ENCODE measurements at places on chromosomes 3 and 15.
A peak's percentile ranks its signal among the peaks of the same experiment; 100 is the strongest.

- DNase-seq: no peak
Measured at GRCh38 chr3:154473769-154474168, 43.8 kb upstream of the GPR149 start.

- DNase-seq: peak; percentile 81
Measured at GRCh38 chr3:42654331-42655201, 1.1 kb downstream of the ZBTB47 start.

- DNase-seq: no peak
Measured at GRCh38 chr15:23855947-23856346, 168.8 kb upstream of the NDN start.

DNA sequence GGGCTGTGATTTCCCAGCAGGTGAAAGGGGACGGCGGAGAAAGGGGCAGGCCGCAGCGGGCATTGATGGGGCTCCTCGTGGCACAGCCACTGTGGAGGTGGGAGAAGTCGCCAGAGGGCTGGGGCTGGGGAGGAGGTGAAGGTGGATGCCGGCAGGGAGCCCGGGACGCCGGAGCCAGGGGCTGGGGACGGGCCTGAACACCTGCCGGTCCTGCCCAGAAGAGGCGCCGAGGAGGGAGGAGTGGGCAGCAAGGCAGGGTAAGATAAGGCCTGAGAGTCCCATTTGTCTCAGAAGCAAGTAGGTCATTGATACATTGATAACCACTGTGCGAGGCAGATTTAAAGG, 571 bp upstream of the RARRES1 start:
- no peak for DNase-seq

DNA sequence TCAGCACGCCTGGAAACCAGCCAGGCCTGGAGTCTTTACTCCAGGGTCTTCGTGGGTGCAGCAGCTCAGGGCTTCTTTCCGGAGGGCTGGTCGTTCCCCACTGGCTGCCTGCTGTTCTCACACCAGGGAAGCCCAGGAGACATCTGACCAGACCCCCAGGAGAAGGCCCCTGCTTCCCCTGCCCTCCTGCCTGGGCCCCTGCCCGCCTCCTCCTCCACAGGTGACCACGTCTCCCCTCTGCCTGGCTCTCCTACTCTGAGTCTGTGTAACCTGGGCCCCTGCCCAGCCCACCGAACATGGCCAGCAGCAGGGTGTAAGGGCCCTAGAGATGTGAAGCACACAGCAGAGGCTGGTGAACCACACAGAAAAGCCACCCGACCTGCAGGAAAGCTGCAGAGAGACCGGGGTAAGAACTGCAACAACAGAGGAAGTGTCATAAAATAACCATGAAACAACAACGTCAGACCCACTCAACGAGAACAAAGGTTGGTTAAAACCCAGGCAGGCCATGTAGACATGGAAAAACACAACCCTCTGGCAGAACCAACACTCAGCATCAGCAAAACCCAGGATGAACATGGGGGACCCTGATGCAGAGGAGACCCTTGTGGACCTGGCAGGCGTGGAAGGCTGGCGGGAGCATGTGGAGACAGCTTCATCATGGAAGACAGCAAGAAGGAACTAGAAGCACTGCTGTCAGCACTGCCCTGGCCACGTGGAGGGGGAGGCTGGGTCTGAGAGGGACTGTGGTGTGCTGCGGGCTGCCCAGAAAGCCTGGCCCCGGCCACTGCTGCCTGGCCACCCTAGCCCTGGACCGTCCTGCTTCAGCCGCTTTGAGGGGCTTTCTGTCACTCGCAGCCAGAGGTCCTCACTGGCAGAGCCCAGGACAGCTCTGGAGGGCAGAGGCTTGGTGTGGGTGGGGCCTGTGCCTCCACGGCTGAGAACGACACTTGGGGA, 20.4 kb downstream of the UROC1 start:
- no peak for DNase-seq

- no peak for DNase-seq
Measured at GRCh38 chr3:132245552-132246142, 71.6 kb upstream of the ACP3 start.

DNA sequence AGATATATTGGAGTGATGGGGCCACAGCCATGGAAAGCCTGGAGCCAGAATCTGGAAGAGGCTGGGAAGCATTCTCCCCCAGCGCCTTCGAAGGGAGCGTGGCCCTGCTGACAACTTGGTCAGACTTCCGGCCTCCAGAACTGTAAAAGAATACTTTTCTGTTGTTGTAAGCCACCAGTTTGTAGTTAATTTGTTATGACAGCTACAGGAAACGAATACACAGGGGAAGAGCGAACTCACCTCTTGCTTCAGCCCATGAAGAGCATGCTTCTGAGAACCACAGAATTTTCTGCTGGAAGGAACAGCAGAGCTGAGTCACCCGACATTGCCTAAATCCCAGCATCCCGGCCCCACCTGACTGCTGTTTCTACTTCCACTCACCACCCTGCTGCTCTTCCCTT, 501.7 kb downstream of the SHQ1 start:
- peak; percentile 59 for DNase-seq

DNA sequence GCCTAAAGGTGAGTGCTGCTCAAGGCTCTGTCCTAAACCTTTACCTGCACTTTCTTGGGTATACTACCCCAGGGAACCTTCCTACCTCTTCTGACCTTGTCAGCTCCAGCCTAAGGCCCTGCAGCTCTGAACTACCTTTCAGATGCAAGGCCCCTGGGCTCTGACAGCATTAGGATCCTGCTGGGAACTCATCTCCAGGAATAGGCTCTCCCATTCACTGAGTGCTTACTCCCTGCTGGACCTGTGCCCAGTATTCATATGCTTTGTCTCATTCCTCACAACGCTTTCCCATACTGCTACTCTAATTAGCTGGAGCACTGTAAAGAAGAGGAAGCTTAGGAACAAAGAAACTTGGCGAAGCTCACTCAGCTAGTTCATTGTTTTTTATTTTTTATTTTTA, 53.8 kb upstream of the RAB6B start:
- DNase-seq: no peak

DNA sequence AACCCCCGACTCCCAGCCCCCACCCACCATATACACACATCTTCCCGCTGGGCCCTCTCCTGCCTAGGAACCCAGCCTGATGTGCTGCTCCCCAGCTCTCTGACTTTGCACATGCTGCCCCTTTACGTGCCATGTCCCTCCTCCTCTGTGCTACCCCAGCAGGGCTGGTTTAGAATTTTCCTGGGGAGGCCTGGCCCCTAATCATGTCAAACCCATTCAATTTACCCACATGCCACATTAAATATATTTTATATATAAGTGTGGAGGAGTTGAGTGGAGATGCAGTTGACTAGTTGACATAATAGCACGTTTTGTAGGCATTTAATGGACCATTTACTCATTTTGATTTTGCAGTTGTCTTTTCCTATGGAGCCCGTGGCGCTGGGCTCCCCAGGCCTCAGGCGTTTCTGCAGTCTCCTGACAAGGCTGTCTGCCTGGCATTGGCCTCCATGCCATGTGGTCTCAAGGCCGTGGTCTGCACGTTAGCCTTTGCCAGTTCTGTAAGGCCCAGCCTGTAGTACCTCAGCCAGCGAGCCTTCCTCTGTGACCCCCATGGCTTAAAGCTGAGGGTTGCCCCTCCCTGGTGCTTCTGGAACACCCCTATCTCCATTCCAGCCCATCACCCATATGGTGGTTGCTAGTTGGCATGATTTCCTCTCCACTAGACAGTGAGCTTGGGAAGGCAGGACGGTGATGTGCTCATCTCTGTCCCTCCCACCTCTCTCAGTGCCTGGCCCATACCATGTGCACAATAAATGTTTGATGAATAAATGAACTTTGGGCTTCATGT, 155.8 kb downstream of the TLE3 start:
- no peak for DNase-seq

DNA sequence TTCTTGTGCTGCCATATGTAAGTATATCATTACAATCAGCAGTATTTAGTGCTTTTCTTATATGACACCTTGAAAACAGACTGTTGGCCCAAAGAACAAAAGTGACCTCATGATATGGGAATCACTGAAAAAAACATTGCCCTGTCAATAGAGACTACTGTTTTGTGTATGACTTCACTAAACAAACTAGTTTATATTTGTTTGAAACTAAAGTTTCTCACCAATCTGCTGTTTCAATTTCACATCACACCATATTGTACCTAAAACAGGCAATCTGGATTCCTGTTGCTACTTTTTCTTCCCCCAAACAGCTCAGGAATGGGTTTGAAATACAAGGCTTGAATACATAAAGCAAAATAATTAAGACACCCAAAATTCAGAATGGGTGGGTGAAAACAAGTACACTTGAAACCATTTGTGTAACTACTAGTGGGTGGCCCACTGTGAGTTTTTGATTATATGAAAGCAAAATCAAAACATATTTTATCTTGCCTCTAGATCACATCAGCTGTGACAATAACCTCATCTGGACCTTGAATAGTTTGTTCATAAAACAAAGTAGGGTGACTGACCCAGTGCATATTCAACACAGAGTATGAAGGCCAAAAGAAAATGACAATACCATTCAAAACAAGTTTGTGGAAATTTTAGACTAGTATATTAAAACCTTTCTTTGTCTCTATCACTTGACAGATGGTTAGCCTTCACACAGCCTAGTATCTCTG, 5.9 kb downstream of the ZBTB20 start:
- no peak for DNase-seq

DNA sequence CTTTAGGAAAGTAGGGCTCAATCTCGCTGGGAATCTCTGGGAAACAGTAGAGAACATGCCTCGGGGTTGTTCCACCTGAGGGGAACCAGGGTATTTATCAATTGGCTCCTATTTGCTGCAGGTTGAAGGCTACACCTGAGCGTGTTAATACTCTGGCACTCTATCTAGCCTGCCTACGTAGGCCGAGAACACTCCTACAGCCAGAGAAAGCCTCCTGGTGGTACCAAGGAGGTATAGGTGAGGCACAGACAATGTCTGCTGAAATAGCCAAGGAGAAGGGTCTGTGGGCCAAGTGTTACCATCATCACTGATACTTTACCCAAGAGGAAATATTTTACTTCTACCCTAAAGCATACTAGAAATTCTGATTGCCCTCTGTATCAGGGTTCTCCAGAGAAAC, 341.0 kb upstream of the UBE2E2 start:
- DNase-seq: no peak

GRCh38 chr15:81387621-81388435, 13.8 kb upstream of the TMC3 start:
- DNase-seq: no peak

DNA sequence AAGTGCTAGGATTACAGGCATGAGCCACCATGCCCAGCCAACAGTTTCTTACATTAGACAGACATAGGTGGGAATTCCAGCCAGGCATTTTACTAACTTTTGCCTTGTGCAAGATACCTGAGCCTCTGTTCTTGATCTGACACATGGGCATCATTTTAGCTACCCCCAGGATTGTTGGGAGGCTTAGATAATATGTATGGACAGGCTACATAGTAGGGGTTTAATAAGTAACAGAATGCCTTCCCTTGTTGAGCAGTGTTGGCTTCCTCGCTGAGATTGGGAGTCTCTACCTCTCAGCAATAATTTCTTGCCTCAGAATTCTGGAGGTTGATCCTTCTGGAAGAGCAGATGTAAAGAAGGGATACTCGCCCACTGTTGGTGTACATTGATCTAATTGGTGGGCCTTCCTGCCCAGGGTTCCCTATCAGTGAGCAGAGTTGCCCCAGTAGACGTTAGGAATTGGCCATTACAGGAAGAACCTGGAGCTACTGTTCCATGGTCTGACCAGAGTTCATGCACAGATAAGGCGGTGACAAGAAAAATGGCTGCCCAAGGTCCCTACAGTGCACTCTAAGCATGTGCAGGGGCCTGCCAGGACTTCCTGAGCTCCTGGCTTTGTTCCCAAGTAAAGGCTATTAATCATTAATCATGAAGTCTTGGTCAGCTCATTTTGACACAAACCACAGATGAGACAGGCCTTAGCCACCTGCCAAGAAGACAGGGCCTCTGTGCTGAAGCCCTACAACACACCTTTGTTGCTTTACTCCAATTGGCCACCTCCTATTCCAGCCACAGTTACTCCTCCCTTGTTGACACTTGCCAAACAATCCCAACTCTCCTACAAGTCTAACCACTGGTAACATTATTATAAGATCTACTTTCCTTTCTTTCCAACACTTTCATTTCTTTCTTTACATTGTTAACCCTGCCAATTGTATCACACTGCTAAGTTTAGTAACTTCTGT, 5.0 kb upstream of the IL17RE start:
- DNase-seq: no peak

GRCh38 chr15:93819826-93820225, 411.5 kb upstream of the MCTP2 start:
- no peak for DNase-seq

GRCh38 chr3:115448851-115449250, 174.5 kb upstream of the GAP43 start:
- DNase-seq: no peak

DNA sequence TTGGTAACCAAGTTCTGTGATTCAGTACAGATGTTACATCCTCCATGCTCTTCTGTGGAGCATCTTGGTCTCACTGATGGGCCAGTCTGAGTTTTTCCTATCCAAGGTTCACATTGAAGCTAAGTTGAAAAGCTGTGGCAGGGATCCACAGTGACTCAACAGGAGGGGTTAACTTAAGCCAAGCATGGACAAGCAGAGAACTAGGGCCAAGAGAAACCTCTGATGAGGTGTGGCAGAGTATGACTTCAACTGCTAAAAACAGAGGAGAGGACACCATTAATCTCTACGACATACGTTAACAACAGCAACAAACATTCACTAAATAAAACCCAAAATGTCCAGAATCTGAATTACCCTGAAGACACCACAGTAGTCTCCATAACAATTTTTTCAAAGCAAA, 268.1 kb upstream of the UBE2E2 start:
- no peak for DNase-seq

DNA sequence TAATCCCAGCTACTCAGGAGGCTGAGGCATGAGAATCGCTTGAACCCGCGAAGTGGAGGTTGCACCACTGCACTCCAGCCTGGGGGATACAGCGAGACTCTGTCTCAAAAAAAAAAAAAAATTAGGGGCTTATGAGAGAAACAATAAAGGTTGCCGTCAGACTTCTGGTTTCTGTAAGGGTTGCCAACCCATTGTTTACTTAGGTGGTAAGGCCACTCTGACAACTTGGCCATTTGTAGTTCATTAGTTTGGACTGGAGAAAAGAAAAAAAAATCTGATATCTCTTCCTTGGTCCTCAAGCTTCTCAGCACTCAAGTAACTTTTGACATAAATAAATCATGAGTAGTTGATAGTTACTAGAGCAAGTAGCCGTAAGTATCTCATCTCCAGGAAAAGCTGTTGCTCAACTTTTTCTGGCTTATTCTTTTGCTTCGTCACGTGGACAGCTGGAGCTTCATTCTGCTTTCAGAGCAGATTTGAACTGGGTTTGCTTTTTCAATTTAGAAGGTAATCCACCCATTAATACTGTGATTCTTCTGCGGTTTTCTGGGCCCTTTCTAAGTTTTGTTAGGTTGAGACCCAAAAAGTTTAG, 9.4 kb downstream of the SNX1 start:
- DNase-seq: peak; percentile 64
